ENCODE measurements at places on chromosomes 3 and 15. TPM values are rescaled to one million over a fixed set of nuclear protein-coding genes. Genes with fewer than 3 reads are reported as not detected.

KY gene
- not detected for total RNA-seq

GPR149 gene
- not detected for total RNA-seq

TLR9 gene
- total RNA-seq = 0.04 TPM

FSIP1 gene
- total RNA-seq = 0.63 TPM

LIPH gene
- total RNA-seq = 0.07 TPM

SLC22A13 gene
- total RNA-seq = 0.18 TPM
